ENCODE measurements at places on chromosomes 7 and 10.
A peak's percentile ranks its signal among the peaks of the same experiment; 100 is the strongest.

GRCh38 chr7:139526578-139527544 lies 3.4 kb downstream of the CLEC2L start:
- DNase-seq = no peak

- no peak for DNase-seq
Observed at GRCh38 chr7:37354656-37355131, 94.0 kb downstream of the ELMO1 start.

DNA sequence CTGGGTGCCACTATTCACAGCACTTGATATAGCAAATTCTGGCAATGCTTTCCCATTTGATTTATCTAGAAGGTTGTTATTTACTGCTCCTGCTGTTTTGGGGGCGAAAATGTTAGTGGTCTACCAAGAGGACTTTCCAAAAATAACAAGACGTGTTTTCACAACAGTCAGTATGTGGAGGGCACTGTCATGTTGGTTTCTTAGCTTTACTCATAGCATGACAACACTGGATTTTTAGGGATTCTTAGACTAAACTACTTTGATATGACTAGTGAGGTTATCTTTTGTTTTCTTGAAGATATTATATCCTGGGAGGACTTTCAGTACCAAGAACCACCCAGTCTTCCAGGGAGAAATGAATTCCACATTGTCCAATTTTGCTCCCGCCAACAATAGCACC lies 49.4 kb downstream of the NUDCD3 start:
- no peak for DNase-seq

DNA sequence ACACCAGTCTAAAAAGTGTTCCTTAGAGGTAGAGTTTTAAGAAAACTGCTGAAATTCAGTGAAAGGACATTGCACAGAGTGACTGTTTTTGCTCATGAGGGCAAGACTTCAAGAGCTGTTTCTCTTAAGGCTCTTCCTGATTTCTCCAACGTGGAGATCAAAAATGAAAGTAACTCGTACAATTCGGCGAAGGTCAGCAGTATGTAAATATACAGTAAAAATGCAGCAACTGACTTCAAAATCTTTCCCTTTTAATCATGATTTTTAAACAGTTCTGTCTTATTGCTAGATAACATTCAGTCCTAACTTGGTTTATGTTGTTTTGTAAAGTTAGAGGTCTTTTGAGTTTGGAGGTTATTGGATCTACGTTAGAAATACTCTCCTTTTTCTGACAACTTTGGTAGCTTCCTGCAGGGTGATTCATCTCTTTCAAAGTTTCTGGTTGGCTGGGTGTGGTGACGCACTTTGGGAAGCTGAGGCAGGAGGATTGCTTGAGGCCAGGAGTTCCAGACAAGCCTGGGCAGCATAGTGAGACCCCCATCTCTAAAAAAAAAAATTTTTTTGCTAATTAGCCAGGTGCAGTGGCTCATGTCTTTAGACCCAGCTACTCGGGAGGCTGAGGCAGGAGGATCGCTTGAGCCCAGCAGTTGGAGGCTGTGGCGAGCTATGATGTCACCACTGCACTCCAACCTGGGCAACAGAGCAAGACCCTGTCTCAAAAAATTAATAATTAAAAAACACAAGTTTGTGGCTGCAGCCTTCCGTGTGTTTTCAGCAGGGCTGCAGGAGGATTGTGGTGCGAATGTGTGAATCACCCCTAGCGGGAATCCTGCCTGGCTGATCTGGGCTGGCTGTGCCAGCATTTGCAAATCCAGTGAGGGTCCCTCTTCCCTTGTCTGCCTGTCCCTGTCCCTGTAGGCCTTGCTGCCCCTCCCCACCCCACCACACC lies 29.2 kb upstream of the AP5Z1 start:
- DNase-seq = no peak

GRCh38 chr10:131743190-131744151 lies 157.3 kb upstream of the PPP2R2D start:
- DNase-seq = no peak

DNA sequence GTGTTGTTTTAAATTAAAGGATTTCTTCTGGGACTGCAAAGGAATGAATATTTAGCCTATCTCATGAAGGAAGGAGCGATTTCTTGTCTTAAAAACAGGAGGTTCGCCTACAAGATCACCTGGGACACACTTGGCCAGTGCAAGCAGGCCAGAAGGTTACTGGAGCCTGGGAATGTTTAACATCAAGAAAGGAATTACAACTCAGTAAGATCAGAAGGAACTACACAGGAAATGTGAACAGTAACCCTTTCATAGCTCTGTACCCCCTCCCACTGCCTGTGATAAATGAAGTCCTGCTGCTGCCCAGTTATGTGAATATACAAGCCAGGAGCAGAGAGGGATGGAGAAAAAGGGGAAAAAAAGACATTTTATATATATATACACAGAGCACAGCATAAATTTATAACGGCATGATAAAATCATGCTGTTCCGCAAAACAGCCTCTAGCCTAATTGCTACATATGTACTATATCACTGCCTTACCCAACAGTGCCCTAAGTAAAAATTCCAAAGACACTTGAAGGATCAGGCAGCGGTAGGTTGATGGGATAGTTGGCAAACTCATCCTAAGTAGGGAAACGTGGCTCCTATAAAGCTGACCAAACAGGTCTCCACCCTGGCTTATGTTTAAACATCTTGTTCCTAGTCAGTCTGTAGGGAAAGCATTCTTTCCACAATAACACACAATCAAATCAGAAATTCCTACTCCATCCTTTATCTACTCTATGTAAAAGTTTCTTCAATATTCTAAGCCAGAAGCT lies 63.8 kb downstream of the ZNF438 start:
- no peak for DNase-seq

DNA sequence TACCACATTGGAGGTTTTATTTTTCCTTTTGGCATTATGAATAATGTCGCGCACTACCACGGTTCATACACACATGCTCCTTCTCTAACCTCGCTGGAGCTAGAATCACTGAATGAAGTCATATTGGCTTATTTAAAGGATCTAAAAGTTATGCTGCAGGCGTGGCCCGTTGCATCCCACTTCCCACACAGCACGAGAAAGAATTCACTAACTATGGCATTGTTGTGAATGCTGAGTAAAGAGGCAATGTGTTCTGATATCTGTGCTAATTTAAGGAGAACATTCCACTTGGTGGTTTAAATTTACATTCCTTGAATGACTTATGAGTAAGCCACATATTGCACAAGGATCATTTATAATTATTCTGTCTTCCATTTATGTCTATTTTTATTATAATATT lies 20.7 kb downstream of the TCERG1L start:
- no peak for DNase-seq

DNA sequence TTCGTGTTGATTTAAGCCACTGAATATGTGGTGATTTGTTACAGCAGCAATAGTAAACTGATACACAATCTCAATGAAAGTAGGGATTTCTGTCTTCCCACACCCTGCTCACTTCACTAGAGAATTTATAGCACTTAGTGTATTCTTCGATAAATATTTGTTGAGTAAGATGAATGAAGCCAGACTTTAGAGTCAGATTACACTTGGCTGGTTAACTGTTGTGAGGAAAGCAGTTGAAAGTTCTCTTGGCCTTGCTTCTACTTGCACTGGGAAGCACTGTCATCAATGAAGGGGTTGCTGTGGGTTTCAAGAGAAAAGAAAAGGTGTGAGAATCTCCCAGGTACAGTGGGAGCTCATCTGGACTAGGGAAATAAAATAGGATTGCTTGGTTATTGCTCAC lies 82.1 kb upstream of the IGFBP3 start:
- no peak for DNase-seq

DNA sequence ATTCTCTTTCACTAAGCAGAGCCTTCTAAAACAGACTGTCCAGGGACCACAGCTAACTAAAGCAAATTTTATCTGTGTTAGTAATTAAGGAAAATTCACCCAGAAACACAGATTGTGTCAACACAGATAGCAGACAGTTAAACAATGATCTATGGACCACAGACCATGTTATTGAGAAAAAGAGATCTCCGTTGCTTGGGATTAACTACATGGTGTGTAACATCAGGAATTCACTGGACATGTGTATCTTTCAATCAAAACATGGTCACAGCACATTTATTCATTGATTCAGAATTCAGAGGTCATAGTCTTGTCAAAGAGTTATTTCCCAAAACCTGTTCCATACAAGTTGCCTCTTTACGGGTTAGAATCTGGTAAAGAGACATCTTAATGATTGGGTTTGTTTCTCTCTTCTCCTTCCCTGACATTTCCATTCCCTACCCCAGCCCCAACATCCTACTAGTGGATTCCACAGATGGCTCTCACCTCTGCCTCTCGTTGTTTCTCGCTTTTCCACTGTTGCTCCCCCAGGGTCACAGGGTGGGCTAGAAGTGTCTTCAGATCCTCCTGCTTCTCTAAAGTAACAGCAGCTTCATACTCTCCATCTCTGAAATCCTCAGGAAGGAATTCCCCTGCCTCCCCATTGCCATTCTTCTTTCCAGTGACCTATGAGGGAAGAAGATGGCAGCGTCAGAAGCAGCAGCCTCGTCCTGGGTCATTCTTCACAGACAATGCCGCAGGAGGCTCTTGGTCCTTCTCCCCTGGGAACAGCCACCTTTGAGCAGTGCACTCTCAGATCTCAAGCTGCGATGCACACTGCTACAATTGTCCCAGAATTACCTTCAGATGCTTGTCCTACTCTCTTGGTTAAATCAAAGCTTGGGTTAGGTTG lies 958 bp downstream of the ANKRD1 start:
- DNase-seq = no peak

GRCh38 chr7:138370956-138371355 lies 89.1 kb upstream of the TRIM24 start:
- DNase-seq = no peak

DNA sequence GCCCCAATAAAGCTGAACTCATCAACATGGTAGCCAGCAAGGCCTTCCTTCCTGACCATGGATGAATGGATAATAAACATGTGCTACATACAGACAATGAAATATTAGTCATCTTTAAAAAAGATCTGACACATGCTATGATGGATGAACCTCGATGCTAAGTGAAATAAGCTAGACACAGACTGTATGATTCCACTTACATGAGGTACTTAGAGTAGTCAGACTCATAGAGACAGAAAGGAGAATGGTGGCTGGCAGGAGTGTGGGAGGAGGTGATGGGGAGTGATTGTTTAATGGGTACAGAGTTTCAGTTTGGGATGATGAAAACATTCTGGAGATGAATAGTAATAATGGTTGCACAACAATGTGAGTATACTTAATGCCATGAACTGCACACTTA lies 114.1 kb upstream of the SORCS3 start:
- DNase-seq = no peak

GRCh38 chr10:130570074-130570473 lies 433.9 kb downstream of the GLRX3 start:
- DNase-seq = no peak

- DNase-seq = peak; percentile 68
Observed at GRCh38 chr10:119103903-119104653, at the start of gene DENND10. DENND10 (plus strand) TSS chr10:119104113; CDS start chr10:119104143, 30 bp downstream.

DNA sequence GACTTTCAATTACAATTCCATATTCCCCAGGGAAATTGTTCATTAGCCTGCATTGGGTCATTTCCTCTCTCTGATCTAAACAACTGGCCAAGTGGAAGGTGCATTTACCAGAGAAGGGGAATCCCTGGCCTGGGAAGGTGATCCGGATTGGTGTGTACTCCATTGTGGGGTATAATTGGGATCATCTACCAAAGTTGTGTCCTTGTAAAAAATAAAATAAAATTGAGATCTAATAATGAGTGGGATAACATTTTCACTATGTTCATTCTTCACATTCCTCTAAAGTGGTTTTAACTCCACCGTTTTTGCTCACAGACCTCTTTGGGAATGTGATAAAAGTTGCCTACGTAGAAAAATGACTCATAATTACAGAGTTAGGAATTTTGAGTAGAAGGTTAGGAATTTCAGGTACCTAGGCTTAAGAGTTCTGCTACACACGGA lies 22.8 kb downstream of the ARL5B start:
- no peak for DNase-seq
